DND-41 (cell line): ENCODE measurements at places on chromosomes 11 and 22.
A peak's percentile ranks its signal among the peaks of the same experiment; 100 is the strongest.

- DNase-seq: no peak
Observed at GRCh38 chr11:87425391-87425790, 387.7 kb downstream of the TMEM135 start.

DNA sequence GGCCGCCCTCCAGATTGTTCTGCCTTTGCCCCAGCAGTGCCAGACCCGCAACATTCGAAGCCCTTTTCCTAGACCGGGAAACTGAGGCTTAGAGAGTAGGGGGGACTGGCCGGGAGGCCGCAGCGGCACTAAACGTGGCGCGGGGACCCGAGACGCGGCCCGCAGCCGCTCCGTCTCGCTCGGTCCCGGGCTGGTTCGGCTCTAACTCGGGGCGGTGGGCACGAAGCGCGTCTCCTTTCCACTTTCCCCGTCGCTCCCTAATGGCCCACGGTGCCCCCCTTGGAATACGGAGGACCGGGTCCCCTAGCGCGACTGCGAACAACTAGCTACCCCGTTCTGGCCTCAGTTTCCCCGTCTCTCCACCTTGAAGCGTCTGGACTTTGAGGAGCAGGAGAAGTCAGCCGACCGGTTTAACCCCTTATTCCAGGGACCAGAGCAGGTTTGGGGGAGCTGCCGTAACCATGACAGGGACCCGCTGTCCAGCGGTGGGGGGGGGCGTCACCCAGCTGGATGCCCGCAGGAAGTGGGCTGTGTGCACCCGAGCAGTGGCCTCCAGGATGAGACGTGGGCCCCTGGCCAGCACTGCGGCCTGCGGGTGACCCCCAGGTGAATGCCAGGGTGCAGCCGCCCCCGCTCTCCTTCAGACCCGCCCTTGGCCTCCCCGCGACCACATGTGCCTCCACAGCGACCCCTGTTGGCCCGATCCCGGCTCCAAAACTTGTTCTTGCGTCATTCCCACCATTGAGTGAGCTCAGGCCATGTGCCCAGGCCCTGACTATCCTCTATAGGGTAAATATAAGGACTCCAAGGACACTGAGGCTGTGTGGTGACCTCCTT, 1.1 kb downstream of the CDC42EP1 start:
- DNase-seq: peak; percentile 56

- no peak for DNase-seq
Observed at GRCh38 chr11:69329581-69329980, 35.6 kb downstream of the MYEOV start.

GRCh38 chr22:33381531-33382406, 323.6 kb upstream of the SYN3 start:
- DNase-seq: no peak

DNA sequence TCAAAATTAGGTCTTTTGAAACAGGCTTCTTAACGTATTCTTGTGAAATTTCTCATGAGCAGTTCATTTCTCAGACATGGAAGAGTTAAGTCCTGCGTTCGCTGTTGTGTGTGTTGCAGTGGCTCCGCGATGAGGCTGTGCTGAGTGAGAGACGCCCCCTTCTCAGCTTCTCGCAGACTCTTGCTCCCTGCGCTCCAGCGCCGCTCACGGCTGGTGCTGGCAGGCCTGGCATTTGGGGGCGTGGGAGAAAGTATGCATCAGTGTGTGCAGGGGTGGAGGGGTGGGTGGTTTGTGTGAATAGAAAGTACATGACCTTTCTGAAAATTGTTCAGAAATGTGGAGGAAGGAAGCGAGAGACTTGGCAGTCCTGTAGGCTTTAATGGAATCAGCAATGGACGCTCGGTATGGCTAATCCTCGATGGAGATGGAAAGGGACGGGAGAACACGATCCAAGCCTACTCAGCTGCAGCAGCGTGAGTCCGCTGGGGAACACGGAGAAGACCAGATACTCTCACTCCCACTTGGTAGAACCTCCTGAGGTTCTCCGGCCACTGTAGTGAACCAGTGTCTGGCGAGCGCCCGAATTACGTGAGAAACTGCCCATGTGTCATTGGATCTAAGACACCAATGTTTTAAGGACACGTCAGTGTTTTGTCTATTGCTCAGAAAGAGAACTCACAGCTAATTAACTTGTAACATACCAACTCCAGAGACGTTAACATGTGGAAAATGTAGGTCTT, 5.9 kb downstream of the TAB1 start:
- DNase-seq: no peak

- DNase-seq: no peak
Observed at GRCh38 chr11:134759274-134759673, 347.2 kb upstream of the B3GAT1 start.

DNA sequence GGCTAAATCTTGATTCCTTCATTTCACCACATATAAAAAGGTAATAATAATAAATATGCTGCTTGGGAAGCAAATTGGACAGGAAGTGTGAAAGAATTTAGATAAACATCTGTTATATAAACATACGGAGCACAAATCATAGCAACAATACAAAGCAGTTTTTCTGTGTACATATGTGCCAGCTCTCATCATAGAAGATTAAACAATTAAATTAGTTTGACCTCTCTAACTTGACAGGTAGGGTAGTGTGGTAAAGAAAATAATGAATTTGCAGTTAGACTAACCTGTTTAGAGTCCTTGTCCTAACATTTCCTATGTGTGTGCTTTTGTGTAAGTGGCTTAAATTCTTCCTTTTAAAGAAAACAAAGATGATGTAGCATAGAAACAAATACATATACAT, 995.7 kb upstream of the TENM4 start:
- DNase-seq: no peak

DNA sequence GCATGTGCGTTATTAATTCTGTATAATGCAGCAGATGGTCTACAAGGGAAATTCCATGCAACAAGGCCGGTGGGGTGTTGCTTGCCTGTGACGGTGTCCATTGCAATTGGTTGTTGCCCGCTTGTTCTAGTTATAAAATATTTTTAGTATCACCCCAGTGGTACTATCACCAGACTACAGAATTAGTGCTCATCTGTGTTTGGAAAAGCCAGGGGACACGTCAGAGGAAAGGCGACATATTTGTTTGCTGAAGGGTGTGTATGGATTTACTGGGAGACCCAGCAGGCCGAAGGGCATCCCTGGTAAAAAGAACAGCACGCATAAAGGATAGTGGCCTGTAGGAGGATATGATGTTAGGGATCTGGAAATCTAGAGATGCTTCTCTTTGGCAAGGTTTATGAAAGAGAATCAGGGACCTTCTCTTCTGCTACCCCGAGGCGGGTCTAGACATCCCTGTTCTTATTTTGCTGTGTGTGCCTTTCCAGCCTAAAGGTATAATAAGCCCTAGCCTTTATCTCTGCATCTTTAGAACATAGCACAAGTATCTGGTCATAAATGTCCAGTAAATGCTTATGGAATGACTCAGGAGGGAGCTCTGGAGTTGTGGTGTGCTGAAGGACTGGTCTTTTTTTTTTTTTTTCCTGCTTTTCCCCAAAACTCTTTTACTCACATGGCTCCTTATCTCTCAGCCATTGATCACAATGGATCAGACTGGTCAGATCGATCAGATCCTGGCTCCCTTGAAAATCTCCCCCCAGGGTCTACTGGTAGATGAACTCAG, 90.9 kb downstream of the LDLRAD3 start:
- no peak for DNase-seq

GRCh38 chr11:131904756-131905155, 534.3 kb downstream of the NTM start:
- DNase-seq: no peak

DNA sequence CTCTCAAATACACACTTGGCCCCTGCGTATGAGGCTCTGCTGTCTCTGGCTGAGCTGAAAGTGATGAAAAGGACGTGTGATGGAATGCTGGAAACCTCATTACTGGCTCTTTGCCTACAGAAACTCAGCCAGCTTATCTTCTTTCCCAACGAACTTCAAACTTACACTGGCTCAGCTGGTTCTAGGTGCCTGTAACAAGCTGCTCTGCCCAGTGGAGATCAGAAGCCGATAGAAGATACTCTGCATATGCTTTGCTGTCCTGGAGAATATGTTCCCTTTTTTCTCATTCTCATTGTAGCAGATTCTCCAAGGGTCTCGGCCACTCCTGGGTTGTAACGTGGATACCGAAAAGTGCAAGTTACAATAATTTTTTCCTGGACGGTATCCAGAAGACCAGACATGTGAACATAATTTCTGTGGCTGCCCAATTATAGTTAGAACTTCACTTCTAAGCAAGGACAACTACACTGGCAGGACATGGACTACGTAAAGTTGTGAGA, 405.3 kb upstream of the CCDC90B start:
- no peak for DNase-seq

DNA sequence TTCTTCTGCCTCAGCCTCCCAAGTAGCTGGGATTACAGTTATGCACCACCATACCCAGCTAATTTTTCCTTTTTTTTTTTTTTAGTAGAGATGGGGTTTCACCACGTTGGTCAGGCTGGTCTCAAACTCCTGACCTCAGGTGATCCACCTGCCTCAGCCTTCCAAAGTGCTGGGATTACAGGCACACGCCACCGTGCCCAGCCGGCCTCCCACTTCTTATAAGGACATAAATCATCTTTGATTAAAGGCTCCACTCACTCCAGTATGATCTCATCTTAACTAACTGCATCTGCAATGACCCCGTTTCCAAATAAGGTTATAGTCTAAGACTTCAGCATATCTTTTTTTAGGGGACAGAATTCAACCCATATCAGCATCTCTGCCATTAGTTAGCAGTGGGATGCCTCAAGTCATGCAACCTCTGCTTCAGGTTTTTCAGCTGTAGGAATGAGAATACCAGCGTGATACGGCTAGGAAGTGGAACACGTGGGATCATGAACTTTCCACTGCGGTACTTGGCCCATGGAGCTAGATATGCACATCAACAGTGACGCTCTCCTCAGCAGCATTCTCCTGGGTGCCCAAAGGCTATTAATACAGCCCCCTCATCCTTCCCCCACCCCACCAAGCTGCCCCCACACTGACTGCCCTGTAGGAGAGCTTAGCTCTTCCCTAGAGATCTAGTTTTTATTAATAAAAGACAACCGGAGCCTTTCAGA, 41.4 kb downstream of the MCHR1 start:
- no peak for DNase-seq

GRCh38 chr22:36617694-36618522, 85.6 kb downstream of the CACNG2 start:
- DNase-seq: no peak

DNA sequence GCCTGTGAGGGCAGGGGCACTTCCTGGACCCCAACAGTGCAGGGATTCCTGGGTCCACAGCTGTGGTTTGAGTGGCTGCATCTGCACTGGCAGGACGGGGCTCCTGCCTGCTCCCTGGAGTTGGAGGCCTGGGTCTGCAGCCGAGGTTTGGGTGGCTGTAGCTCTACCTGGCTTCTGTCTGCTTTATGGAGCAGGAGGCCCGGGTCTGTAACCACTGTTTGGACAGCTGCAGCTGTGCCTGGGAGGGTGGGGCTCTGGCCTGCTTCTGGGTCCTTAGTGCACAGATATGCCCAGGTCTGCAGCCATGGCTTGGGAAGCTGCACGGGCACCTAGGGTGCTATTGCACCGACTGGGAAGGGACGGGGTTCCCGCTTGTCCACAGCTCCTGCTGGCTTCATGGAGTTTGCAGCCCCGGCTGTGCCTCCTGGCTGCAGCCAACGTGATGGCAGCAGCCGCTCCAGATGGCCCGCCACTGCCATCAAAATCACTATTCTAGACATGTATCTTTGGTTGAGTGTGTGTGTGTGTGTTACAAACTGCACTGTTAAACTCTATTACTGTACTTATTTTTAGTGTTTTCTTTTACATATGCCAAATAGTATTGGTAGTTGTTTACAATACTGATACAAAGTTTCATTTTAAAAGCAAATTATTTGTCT, 412.3 kb upstream of the KIRREL3 start:
- DNase-seq: no peak

GRCh38 chr22:42704896-42705295, 15.8 kb downstream of the A4GALT start:
- DNase-seq: no peak

- DNase-seq: no peak
Observed at GRCh38 chr11:85758026-85758425, 52.9 kb downstream of the SYTL2 start.

- DNase-seq: no peak
Observed at GRCh38 chr11:104073950-104074705, 37.7 kb downstream of the DDI1 start.

DNA sequence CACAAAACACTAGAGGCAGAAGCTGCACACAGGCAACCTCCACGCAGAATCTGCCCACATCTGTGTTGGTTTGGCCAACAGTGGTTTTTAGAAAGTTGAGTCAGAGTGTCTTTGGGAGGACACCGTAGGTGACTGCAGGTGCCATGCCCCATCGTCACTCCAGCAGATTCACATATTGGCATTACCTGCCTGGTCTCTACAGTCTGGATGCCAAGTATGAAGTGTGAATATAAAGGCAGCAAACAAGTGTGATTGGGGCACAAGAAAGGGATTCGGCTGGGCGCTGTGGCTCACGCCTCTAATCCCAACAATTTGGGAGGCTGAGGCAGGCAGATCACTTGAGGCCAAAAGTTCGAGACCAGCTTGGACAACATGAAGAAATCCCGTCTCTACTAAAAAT, 11.0 kb upstream of the FXYD2 start:
- no peak for DNase-seq

- no peak for DNase-seq
Observed at GRCh38 chr11:133790995-133791394, 54.3 kb downstream of the SPATA19 start.

DNA sequence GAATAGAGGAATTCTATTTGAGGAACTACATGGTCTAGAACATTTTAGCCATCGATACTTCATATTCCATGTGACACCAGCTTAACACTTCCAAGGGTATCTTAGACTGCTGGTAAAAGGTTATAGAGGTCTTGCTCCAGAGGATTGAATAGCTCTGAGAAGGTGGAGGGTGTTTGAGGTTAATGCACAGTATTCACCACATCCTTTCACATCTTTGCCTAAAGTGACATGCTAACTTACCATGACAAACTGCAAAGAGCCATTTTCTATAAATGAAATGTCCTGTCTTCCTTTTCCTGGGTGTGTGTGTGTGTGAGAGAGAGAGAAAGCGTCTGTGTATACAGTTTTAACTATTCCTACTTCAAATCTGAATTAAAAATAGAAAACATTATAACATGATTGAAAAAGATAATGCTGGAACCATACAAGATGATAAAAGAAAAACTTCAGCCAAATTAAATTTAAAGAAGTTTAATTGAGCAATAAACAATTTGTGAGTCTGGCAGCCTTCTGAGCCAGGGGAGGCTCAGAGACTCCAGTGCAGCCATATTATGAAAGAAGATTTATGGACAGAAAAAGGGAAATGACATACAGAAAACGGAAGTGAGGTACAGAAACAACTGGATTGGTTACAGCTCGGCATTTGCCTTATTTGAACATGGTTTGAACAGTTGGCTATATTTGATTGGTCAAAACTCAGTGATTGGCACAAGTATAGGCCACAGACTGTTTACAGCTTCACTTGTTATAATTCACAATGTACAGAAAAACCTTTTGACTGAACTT, 320.9 kb upstream of the CCDC179 start:
- DNase-seq: no peak

DNA sequence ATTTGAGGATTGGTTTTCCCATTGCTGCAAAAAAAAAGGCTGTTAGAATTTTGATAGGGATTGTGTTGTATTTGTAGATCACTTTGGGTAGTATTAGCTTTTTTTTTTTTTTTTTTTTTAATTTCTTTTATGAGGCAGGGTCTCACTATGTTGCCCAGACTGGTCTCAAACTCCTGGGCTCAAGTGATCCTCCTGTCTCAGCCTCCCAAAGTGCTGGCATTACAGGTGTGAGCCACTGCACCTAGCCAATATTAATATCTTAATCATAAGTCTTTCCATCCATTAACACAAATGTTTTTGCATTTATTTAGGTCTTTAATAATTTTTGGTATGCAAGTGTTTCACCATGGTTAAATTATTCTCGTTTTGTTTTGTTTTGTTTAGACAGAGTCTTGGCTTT, 23.0 kb upstream of the AIFM3 start:
- DNase-seq: no peak

- DNase-seq: no peak
Observed at GRCh38 chr11:45933131-45933831, 10.8 kb downstream of the LARGE2 start.
